Fibroblast of skin of left biceps (primary cell): ENCODE measurements at places on chromosomes 7 and 10.

GRCh38 chr10:12431151-12432101 is 82.1 kb downstream of the CAMK1D start:
- DNase-seq, result no peak

DNA sequence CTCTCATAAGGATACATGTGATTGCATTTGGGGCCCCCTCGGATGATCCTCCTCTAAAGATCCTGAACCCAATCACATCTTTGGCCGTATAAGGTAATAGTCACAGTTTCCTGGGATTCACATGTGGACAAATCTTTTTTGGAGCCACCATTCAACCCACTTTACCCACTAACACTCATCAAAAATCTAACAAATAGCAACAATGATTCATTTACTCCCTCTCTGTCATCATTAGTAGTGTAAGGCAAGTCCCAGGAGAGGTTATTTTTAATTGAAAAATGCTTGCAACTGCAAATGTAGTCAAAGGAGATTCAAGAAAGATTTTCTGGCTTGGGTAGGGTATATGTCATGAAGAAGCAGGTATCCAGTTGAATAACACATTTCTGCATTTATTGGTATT is 9.9 kb upstream of the SMKR1 start:
- DNase-seq, result no peak

DNA sequence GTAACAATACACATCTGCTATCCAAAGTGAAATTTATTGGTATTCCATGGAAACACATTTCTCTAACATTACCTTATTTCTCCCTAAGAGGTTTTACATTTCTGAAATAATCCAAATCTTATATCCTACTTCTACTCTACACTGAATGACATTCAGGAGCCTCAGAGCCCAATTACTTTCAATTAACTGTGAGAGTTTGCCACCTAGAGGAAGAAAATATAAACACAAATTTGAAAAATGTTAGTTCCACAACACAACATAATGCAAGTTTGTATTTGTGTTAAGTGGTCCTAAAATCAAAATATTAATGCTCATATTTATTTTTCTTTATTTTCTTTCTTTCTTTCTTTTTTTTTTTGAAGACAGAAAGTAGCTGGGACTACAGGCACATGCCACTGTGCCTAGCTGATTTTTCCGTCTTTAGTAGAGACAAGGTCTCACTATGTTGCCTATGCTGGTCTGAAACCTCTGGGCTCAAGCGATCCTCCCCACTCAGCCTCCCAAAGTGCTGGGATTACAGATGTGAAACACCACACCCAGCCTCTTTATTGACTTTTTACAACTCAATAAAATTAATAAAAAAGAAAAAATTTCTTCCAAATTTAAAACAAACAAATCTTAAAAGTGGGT is 46.0 kb downstream of the ATAD1 start:
- no peak for DNase-seq

GRCh38 chr7:112001091-112001826 is 204.9 kb downstream of the DOCK4 start:
- no peak for DNase-seq

GRCh38 chr10:63058236-63058635 is 74.9 kb upstream of the NRBF2 start:
- no peak for DNase-seq

DNA sequence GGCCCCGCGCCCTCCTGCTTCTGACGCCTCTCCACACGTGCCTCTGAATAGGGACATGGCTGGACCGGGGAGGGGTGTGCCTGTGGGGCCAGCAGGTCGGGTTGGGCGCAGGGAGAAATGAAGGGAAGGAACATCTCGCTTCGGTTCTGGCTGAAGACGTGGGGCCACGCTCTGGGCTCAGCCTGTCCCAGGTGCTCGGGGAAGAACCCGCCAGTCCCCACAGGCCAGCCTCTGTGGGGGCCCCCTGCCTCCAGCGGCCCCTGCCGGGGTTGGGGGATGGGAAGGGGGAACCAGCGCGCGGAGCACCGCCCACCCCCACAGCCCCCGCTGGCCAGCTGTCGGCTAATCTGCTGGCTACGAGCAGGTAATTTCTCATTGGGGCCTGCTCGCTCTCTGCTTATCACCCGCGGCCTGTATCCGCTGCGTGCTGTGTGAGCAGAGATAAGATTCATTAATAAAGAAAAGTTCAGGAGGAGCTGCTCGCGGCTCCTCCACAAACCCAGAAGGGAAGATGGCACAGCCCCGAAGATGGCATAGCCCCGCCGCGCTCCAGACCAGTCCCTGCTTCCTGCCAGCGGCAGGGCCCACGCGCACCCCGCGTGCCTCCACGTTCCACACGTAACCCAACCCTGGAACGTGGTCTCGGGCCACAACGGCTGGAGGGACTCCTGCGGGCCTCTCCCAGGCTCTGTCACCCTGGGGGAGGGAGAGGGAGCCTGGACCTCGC is 186.2 kb downstream of the ELFN1 start:
- DNase-seq, result no peak

GRCh38 chr7:131905471-131905973 is 349.1 kb upstream of the PODXL start:
- no peak for DNase-seq

DNA sequence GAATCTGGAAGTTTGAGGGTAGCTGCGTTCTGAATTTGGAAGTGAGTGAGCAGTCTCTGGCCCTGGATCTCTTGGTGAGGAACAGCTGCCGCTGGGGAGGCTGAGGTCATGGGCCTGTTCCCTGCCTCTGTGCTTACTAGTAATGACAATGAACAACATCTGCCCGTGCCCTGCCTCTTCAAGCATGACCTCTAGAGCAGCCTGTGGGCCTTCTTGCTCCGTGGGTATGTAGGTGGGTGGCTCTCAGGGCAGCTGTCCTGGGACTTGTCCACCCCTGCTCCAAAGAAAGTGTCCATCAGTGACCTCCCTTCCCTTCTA is 186.2 kb downstream of the CXCL12 start:
- DNase-seq, result no peak

- no peak for DNase-seq
Observed at GRCh38 chr10:86077871-86078638, 288.5 kb downstream of the GRID1 start.

- no peak for DNase-seq
Observed at GRCh38 chr10:53573498-53573897, 800.9 kb upstream of the MBL2 start.

DNA sequence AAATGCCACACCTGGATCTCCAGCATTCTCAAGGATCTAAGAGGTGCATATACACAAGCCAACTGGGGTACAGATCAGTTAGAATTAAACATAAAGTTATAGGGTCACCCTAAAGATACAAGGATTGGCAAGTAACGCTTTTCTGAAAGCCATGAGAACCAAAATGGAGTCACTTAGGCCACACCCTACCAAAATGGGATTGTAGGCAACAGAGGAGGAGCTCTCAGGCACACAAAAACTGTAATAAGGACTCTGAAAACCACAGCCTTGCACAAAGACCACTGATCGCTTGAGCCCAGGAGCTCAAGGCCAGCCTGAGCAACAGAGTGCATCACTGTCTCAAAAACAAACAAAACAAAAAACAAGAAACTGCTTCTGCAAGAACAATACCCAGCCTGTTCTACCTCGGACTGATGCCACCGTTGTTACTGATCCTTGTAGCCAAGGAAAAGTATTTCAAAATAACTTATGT is 35.5 kb downstream of the SVOPL start:
- DNase-seq, result no peak

GRCh38 chr10:3393958-3394357 is 221.4 kb upstream of the PITRM1 start:
- DNase-seq, result no peak

DNA sequence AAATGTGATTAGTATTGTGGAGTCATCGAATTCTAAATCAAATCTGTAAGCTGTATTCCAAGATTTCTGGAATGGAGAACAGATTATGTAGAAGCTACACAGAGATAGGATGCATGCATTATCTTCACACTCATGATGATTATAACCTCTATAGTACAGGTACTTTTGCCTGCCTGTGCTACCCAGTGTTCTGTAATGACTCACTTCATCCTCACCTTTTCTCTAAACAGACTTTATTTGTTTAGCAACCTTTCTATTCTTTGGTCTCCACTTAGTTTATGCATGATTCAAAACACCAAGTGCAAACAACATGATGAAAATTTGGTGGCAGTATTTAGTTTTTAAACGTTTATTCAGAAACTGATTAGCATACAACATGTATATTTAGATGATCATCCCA is 68.4 kb upstream of the PRPS1L1 start:
- DNase-seq, result no peak

- DNase-seq, result no peak
Observed at GRCh38 chr7:115435178-115435577, 513.3 kb downstream of the MDFIC start.

- DNase-seq, result no peak
Observed at GRCh38 chr7:114791771-114792170, 130.1 kb upstream of the MDFIC start.

DNA sequence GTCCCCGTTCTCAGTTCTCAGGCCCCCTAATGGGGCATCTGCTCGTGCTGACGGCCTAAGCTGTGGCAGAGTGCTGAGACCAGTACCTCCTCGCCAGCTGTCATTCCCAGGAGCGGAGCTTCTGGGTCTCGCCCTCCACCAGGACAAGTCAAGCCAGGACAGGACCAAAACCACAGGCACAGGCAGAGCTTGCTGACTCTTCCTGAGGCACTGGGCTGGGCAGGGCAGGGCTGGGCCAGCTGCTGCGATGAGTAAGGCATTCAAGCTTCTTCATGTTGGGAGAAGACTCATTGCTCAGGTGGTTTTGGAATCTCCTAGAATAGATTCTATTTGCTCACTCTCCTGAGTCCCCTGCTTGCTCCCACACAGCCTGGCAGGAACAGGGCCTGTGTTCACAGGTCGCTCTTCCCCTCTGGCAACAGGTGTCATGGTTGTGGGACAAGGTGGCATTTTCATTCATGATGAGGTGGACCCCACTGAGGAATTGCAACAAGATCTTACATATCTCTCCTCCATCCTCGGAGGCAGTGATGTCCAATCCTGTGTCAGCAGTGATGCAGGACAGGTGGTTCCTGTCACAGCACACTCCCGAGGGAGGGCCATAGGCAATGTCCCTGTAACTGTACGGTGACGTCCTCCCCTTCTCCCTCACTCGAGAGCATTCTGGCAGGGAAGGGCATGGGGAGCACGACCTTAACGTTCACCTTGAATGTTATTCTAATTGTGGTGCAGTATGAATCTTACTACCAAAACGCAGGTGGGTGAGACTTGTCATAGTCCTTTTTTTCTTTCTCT is 17.0 kb upstream of the SH3PXD2A start:
- DNase-seq, result no peak

DNA sequence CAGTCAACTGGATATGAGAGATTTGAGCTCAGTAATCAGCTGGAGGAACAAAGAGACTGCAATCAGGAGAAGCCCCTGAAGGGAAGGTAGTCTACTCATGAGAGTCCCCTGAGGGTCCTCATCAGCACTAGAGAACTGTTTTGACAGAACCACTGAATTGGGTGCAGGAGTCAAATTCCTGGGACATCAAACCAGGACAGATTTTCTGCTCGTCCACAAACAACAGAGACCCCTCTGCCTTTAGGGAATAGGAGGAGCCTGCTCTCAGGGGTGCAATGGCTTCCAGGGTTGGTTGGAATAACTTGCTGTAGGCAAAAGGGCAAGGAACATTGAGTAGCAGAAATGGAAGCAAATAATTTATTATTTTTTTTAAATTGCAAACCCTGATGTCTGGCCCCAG is 21.9 kb upstream of the NEUROD6 start:
- no peak for DNase-seq
